ENCODE measurements at places on chromosomes 5 and 9.
A peak's percentile ranks its signal among the peaks of the same experiment; 100 is the strongest.

GRCh38 chr9:138095813-138096518 lies 218.4 kb downstream of the CACNA1B start:
- DNase-seq: no peak

GRCh38 chr9:27386571-27387091 lies 89.7 kb upstream of the EQTN start:
- no peak for DNase-seq

- peak; percentile 85 for DNase-seq
These were observed 1.4 kb upstream of the GLRX start for GRCh38 chr5:95823738-95824609.

DNA sequence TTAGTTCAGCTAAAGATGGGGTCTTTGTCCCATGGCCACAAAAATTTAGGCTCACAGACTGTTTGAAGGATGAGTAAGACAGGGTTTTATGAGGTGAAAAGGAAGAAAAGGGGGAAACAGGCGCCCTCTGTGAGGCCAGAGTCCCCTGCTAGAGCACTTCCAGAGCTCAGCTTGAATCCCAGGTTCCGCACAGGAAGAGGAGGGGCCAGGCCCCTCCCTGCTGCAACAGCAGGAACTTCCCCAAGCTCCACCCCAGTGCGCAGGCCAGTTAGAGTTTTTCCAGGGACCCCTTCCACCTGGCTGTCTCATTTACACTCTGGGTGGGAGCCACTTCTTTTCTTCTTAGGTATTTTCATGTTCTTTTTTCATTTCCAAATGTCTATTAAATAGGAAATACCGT lies 480.8 kb downstream of the PSAT1 start:
- DNase-seq: no peak

- no peak for DNase-seq
These were observed 54.5 kb upstream of the RAD23B start for GRCh38 chr9:107228496-107229039.

- no peak for DNase-seq
These were observed 14.5 kb downstream of the ZSWIM6 start for GRCh38 chr5:61346511-61346910.

DNA sequence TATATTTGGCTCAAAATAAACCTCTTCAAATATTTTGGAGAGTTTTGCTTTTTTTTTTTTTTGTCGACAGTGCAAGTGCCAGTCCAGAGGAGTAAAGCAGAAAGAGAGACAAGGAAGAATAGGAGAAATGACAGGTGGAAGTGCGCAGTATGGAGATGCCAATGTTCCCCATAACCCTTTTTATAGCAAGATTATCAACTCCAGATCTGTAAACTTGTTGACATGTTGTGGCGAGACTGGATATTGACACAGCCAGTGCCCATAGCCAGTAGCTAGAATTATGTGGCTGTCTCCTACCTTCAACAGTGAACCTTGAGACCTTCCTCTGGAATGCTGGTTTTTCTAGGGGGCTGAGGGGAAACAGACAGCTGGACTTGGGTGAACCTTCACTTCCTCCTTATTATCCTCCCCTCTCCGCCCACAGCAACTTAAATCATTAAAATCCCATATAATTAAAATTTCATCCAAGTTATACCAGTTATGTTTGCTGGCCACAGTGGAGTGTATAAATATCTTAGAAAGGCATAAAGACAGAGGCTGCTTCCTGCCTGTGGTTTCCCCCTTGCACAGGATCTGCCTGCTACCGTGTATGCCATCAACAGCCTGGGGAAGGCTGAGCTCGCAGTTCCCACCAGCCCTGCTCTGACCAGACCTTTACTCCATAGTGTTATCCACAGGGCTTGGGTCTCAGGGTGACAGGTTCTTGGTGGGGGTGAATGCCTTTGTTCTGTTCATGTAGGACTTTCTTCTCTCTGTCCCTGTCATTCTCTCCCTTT lies 112.3 kb upstream of the ANKH start:
- peak; percentile 18 for DNase-seq

GRCh38 chr9:93458712-93459111 lies 5.3 kb upstream of the FAM120AOS start:
- DNase-seq: no peak

DNA sequence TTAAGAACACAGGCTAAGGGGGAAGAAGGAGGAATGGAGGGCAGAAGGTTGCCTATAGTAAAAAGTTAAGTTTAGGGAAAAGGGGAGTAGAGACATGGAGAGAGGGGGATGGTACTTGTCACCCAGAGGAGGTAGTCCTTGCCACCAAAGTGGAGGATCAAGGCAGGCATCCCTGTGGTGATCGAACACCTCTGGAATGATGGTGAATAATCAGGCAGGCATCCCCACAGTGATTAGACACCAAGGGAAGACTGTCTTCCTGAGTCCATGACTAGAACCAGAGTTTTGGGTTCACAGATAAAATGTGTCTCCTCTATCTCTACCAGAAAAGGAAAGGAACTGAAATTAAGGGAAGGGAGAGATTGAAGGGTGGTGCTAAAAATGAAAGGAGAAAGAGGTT lies 19.2 kb upstream of the HMGCS1 start:
- no peak for DNase-seq

- no peak for DNase-seq
These were observed 5.7 kb upstream of the EXOC3 start for GRCh38 chr5:437281-437771.

DNA sequence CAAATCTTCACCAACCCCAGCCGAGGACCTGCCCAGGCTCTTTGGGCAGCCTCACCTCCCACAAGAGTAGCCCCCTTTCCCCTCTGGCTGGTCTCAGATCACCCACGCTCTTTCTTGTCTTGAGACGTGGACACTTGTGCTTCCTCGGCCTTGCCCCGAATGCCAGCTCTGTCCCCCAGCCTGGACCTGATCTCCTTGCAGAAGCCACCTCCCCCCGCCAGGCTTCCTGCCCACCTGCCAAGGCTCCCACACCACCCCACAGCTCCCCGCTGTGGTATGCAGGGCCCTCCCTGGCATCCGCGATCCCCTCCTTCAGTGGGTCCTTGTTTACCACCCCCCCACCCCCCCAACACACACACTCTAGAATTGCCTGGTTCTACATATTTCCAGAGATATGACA lies 133.7 kb downstream of the ROR2 start:
- DNase-seq: no peak

GRCh38 chr9:36163049-36163785 lies 6.0 kb upstream of the CCIN start:
- no peak for DNase-seq

DNA sequence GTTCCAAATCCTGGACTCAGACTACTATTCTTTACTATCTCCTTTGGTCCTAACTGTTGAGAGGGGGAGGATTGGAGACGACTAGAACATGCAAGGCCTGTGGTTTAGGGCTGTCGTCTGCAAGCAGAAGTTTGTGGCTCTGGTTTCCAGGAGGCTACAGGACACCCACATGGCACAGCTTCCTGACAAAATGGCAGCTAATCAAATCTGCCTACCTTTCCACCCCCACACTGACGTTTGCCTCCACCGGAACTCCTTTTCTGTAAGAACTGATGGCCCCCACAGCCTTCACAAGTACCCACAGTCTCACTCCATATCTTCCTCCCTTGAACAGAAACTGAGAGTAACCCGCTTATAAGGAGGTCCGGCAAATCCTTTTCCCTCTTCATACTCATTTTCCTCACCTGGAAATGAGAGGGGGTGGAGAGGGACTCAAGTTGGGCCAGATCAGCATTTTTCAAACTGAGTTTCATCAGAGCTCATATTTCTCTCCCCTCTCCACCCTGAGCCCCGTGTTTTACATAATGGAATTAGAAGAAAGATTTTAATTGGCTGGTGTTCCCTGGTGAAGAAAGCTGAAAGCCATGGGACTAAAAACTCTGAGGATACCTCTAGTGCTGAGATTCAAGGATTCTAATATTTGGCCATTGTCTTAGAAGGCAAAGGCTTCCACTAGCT lies 5.2 kb downstream of the SLC31A2 start:
- DNase-seq: no peak

- DNase-seq: no peak
These were observed 52.1 kb upstream of the TYRP1 start for GRCh38 chr9:12640866-12641636.

DNA sequence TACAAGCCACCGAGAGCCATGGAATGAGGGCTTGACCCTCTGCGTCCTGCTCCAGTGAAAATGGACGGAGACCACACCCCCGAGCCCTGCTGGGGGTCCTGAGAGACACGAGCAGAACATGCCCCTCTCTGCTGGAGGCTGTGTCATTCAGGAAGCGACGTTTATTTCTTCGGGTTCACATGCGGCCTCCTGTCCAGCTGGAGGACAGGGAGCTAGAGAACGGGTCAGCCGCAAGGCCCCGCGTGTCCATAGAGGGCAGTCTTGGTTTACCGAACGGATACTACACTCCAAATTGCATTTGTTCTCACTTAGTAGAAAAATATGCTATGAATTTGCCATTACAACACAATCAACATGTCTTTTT lies 36.1 kb downstream of the MRPL36 start:
- peak; percentile 21 for DNase-seq

DNA sequence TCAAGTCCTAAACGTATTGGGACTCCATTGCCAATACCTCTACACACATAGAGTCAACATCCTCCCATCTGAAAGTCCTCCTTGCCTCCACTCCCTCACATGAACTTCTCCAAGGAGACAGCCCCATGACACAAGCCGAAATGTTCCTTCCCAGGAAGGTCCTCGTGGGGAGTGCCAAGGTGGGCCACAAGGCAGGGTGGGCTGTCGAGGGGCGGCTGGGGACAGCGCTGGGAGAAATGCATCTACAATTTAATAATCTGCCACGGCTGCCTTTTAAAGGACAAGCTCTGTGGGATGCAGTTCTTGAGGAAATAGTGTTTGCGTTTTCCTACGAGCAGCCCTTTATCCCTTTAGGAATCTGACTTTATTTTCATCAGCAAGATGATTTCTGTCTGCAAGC lies 138.7 kb downstream of the GABBR2 start:
- DNase-seq: no peak

DNA sequence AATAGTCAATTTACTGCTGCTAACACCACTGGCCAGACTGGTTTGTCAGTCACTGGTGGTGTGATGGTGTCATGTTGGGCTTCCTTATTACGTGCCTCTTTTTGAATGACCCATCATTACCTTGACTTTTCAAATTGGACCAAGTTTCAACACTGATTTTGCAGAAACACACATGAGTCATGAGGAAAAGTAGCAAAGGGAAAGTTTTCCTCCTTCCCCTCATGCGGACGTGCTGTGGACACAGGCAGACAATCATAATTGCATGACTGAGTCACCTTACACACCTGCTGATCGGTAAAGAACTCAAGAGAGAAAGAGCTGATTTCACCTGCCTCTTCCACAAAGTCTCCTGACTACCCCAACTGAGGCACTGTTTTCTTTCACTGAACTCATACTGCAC lies 324.5 kb downstream of the ARRDC3 start:
- no peak for DNase-seq

- DNase-seq: no peak
These were observed 21.8 kb downstream of the ELOVL7 start for GRCh38 chr5:60822285-60822556.

GRCh38 chr5:82849885-82850284 lies 227.3 kb downstream of the TMEM167A start:
- DNase-seq: no peak

GRCh38 chr5:39226100-39226451 lies 6.7 kb upstream of the FYB1 start:
- DNase-seq: no peak

DNA sequence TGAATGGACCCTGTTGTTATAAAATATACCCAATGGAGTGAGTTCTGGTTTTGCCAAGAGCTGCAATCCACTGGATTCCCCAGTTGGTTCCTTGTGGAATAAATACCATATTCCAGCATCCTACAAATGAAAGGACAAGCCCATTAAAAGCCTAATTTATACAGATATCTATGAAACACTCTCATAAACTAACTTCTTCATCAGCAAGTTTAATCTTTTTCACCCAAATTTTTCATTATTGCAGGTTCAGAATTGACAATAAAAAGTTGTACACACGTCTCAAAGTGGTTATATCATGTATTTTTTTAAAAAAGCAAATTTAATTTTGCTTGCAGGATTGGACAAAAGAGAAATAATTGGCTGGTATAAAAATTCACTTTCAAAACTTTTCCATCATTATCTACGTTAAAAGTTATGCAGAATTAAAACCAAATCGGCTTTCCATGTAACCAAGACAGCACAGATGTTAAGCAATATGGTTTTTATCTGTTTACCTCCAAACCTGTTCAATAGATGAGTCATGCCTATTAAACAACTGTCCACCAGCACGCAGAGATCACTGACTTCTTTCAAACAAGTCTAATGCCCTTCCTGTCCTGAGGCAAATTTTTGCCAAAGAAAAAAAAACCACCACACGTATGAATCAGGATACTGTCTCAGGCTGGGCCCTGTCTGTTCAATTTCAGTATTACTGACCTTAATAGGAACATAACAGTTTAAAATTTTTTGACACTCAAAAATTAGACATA lies 42.5 kb downstream of the CEMIP2 start:
- no peak for DNase-seq

DNA sequence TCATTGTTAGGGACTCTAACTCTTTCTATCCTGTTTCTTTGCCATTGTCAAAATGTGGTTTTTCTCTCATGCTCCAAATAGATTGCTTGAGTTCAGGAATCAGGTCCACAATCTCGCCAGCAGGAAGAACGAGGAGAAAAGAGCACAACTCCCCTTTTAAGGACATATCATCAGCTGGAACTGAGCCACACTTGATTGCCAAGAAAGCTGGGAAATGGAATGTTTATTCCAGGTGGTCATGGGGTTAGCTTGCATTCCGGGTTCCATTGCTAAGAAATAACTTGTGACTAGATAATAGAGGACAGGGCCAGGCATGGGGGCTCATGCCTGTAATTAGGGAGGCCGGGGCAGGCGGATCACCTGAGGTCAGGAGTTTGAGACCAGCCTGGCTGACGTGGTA lies 32.4 kb upstream of the C9orf57 start:
- no peak for DNase-seq

GRCh38 chr9:135667463-135668001 lies 4.4 kb downstream of the LCN9 start:
- DNase-seq: no peak

- DNase-seq: peak; percentile 18
These were observed 583 bp downstream of the DIAPH1 start for GRCh38 chr5:141618030-141618803.

GRCh38 chr5:44356231-44356630 lies 33.0 kb downstream of the FGF10 start:
- DNase-seq: no peak

DNA sequence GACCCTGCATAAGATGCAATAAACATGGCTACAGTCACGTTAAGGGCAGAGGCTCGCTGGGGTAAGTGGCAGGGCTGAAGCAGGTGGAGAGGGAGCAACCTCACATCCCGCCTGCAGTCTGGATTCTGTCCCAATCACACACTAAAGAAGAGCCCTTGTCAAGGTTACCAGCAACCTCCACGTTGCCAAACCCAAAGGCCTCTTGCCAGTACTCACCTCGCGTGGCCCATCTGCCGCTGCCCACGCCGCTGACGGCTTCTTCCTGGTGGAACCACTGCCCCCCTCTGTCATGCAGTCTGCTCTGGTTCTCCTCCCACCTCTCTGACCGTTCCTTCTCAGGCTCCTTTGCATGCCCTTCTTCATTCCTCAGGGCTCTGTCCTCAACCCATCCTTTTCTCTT lies 8.8 kb downstream of the AQP7 start:
- no peak for DNase-seq
